ENCODE measurements at places on chromosomes 2 and 18.

GRCh38 chr2:128172191-128172590 is 81.2 kb downstream of the UGGT1 start:
- no peak for DNase-seq

DNA sequence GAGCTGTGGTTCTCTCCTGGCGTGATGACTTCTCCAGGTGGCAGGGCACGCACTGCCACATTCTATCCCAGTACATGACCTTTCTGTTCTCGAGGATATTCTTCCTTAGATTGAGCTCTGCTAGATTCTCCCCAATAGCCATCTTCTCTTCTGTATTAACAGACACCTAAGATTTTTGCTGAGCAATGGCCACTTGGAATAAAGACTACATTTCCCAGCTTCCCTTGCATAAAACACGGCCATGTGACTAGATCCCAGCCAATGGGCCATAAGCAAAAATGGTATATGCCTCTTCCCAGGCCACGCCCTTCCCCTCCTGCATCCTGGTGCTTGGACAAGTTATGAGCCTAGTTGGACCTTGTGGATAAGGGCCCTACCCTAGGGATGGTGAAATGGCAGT is 82.1 kb downstream of the EIF2AK3 start:
- no peak for DNase-seq

DNA sequence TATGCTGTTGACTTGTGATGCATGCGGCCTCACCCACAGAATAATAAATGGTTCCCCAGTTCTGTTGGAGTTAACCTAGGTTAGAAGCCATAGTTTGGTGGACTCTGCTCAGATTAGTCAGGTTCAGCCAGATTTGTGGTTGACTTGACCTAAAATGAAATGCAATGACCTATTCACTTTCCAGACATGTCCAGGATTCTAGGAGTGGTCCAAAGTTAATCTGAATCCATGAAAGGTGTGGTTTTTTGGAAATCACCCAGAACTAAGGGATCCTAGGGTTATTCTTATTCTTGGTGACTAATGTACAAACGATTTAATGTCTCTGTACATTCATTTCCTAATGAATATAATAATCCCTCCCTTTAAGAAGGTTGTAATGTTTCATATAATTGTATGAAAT is 88.9 kb upstream of the RBBP8 start:
- no peak for DNase-seq

- no peak for DNase-seq
Measured at GRCh38 chr2:62038975-62039771, 133.7 kb downstream of the COMMD1 start.

- no peak for DNase-seq
Measured at GRCh38 chr2:150676747-150677383, 189.4 kb upstream of the RND3 start.

- no peak for DNase-seq
Measured at GRCh38 chr2:191171708-191172355, 21.0 kb upstream of the STAT4 start.

DNA sequence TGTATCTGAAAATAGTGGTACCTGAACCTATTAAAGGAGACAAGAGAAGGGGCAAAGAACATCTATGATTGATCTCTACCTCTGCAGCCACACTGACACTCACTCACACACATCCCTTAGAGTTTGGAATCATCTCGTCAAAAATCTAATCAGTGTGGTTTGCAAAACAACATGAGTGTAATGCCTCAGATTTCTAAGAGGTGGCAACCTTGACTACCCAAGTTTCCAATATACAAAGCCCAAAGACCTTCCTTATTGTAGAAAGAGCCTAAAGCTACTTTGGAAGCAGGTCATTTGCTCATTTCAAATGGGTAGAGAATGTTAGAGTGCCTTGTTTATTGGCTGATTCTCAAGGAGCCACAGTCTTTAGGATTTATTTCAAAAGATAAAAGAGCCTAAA is 444.9 kb downstream of the ARHGAP15 start:
- no peak for DNase-seq

DNA sequence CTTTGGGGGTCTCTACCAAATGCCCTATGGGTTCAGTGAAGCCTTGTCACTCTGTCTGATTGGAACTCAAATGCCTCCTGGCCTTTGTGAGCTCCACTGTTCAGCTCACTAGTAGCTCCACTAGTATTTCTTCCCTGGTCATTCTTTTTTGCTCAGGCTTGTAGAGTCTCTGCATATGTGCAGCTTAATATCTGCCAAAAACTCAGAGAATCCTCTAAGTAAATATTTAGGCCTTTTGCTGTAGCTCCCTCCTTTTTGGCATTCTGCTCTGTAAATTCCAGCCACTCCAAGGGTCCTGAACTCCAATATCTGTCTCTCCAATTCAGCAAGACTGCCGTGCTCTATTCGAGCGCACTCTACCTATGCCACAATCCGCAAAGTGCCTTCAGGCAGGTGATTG is 146.5 kb downstream of the MAIP1 start:
- DNase-seq = no peak

DNA sequence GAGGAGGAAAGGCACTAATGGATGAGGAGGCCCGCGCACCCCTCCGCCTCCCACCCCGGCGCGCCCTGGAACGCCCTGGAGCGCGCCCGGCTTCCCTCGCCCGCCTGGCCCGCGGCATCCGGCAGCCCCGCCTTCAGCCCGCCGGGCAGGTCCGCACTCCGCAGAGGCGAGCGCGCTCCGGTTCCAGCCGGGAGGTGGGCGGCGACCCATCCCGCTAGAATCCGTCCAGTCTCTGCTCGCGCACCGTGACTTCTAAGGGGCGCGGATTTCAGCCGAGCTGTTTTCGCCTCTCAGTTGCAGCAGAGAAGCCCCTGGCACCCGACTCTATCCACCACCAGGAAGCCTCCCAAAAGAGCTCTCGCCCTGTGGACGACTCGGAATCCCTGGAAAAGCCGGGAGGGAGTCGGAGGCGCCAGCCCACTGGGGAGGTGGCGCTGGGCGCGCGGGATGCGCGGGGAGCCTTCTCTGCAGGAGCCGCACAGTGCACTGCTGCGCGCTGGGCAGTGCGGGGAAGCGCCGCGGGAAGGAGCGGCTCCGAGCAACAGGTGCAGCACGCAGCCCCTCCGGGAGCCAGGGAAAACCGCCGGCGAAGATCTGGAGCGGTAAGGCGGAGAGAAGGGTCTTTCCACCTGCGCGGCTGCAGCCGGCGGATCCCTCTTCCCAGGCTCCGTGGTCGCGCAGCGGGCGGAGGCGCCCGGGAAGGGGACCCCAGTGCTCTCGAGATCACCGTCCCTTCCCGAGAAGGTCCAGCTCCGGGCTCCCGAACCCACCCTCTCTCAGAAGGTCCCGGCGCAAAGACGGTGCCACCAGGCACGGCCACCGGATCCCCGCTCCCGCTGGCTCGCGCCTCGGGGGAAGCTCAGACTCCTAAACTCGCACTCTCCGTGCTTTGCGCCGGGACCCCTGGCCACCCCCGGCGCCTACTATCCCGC is at the start of gene GALR1:
Gene GALR1, plus strand, starts transcription at position 280 of the 932 bp plus-strand sequence. CDS start 701 bp downstream, outside the sequence.
- no peak for DNase-seq

DNA sequence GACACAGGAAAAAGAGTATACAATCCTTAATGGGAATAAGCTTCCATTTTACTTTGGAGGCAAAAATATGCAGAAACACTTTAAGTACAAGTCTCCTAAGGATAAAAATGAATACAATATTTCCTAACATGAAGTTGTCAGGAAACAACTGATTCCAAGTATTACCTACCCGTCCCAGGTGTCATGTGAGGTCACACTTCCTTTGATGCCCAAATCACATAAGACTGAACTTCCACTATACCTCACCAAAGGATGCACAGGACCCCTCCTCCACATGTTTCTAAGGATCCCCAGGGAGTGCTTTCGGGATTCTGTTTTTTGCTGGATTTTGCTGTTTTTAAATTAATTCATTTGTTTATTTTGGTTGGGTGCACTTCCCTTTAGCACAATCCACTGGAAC is 438.5 kb upstream of the TCF4 start:
- DNase-seq = no peak

GRCh38 chr2:70341477-70341765 is 39.6 kb upstream of the FAM136A start:
- no peak for DNase-seq

DNA sequence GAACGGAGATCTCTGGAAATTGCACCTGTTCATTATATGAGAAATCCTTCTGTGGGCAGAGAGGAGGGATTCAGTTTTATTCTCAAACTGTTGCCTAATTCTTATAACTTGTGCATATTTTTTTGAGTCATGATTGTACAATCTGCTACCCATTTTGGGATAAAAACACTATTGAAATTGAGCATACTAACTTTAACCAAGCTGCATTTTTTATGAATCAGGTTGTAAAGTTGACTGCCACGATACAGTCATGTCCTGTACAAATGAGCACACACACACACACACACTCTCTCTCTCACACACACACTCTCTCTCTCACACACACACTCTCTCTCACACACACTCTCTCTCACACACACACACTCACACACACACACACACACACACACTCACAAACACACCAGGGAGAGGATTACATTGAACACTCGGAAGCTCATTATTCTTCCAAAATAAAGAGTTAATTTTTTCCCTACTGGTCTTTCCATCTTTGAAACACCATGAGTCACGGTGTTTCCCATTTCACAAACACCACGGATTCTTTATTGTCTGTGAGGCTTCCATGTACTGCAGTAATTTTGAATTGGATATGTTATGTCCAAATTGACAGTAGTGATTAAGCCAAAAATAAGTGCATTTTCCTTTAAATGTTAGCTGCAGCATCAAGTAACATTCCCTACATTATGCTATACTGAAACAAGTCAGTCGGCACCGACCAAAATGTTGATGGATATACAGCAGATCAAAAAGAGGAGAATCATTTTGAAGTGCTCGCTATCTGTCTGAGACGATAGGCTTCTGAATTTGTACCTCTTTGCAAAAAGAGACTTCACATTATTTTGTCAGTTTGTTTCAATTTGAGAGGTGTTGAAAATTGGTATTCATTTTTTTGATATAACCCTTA is 216.9 kb downstream of the ARHGAP15 start:
- no peak for DNase-seq

- no peak for DNase-seq
Measured at GRCh38 chr2:84639751-84640150, 123.5 kb downstream of the DNAH6 start.

GRCh38 chr2:68915393-68915792 is 37.3 kb downstream of the GKN2 start:
- DNase-seq = no peak

GRCh38 chr2:77119333-77119732 is 402.8 kb downstream of the LRRTM4 start:
- DNase-seq = no peak

- DNase-seq = peak; percentile 17
Measured at GRCh38 chr2:86623043-86623493, 597 bp downstream of the RNF103 start.

DNA sequence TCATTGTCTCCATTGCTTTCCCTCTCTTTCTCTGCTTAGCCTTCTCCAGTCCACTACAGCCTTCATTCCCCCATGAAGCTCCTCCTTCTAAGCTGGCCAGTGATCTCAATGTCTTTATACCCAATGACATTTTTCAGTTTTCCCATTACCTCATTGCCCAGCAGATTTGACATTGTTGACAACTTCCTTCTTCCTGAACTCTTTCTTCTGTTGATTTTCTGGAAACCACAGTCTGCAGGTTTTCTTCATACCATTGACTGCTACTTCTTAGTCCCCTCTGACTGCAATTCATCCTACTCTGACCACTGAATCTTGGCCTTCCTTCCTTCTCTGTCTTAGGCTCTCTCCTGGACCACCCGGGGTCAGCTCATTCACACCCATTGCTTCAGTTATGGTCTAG is 22.9 kb upstream of the SPP2 start:
- DNase-seq = no peak

GRCh38 chr18:12008842-12009580 is 27.7 kb downstream of the IMPA2 start:
- DNase-seq = no peak

GRCh38 chr2:182228073-182228473 is 198.8 kb downstream of the PDE1A start:
- no peak for DNase-seq

- DNase-seq = no peak
Measured at GRCh38 chr2:206211657-206212255, 52.1 kb downstream of the EEF1B2 start.

- DNase-seq = no peak
Measured at GRCh38 chr2:34229998-34230397, 630.9 kb upstream of the FAM98A start.

DNA sequence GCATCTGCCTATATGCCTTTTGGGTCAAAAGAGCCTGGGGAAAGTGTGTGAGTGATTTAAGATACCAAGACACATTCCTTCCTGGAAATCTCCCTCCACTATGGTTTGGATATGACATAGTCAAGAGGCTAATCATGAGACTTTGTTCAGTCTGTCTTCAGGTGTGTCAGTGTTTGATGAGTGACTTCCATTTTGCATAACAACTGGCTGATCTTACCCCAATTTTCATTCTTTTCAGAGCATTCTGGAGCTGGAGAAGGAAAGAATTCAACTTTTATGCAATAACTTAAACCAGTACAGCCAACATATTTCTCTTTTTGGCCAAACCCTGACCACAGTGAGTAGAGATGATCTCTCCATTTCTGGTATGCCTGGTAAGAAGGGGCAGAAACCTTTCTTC is 39.4 kb downstream of the SPC25 start:
- DNase-seq = no peak

DNA sequence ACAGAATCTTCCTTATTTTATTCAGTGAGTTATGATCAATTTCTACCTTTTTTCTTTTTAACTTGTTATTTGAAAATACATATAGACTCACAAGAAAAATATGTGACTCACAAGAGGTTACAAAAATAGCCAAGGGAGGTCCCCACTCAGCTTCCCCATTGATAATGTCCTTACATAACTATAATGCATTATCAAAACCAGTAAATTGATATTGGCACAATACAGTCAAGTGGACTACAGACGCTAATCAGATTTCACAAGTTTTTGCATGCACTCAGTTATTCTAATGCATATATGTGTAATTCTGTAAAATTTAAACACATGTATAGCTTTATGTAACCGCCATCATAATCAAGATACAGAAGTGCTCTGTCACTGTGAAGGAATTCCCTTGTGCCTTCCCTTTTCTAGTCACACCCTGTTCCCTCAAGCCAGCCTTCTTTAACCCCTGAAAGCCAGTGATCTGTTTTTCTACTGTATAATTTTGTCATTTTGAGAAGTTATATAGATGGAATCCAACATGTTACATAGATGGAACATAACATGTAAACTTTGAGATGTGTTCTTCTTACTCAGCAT is 118.4 kb downstream of the ALMS1 start:
- no peak for DNase-seq

- DNase-seq = no peak
Measured at GRCh38 chr2:170509452-170510193, 205.5 kb upstream of the SP5 start.

Data from activated T-cell treated with anti-CD3 and anti-CD28 coated beads for 1 hour (primary cell).